ENCODE measurements at places on chromosomes 2 and 18. TPM values are rescaled to one million over a fixed set of nuclear protein-coding genes. Genes with fewer than 3 reads are reported as not detected.

GRCh38 chr2:75580156-75580555 lies 19.4 kb upstream of the EVA1A start:
- H3K36me3 ChIP-seq: no peaks in the 10 kb centered on the region
- H3K4me3 ChIP-seq: no peak overlapping the region
- H3K27ac ChIP-seq: no peak overlapping the region
- no peaks in the 10 kb centered on the region for H3K4me1 ChIP-seq

The AKAIN1 gene
- total RNA-seq: not detected

- H3K36me3 ChIP-seq: no peaks in the 10 kb centered on the region
- DNase-seq: no peak
- H3K27ac ChIP-seq: peak within 1 kb of the TSS; percentile 42
- peak within 1 kb of the TSS; percentile 20 for H3K4me3 ChIP-seq
- H3K27me3 ChIP-seq: no peaks in the 10 kb centered on the region
These were observed at the start of gene TNS1 for GRCh38 chr2:218002845-218003180. TSS of gene TNS1 (minus strand) at chr2:218002995. CDS start at chr2:218002872, 123 bp downstream.

GRCh38 chr2:66030553-66030952 lies 404.4 kb upstream of the MEIS1 start:
- no peaks in the 10 kb centered on the region for H3K36me3 ChIP-seq
- H3K4me1 ChIP-seq: no peaks in the 10 kb centered on the region
- DNase-seq: no peak
- no peaks in the 10 kb centered on the region for H3K27me3 ChIP-seq
- no peak overlapping the region for H3K27ac ChIP-seq

DNA sequence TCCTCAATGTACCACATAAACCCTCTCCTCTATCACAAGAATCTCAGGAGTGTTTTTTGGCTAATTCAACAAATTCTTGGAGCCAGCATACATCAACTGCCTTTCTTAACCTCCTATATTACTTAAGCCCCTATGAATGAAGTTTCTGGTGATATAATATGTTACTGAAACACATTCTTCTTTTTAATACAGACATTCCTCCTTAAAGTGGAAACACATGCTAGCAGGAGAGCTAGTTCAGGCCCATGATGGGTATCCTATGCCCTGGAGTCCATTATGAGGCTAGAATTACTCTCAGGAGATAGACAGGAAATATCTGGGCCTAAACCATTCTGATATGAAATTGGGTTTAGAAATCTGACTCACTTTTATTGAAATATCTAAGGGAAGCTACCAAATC lies 26.6 kb upstream of the RMDN2 start:
- H3K4me3 ChIP-seq: no peak overlapping the region
- no peaks in the 10 kb centered on the region for H3K36me3 ChIP-seq
- no peaks in the 10 kb centered on the region for H3K4me1 ChIP-seq
- H3K27ac ChIP-seq: no peak overlapping the region

The ALLC gene
- total RNA-seq: not detected

DNA sequence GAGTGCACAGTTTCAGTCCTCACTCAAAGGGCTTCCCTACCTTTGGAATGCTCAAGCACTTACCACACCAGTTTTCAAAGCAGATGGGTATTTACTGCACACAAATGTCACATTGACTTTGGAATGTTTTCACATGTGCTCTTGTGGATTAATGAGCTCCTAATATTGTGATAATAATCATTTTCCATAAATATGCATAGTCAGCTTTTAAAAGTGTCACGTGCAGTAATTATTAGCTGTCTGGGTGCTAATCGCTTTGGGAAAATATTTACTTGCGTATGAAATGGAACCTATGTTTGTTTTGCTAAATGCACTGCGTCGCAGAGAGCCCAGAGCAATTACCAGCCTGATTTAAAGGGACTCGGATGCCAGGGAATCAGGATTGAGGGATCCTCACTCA lies 229.3 kb downstream of the SMAD2 start:
- H3K27ac ChIP-seq: no peak overlapping the region
- H3K4me3 ChIP-seq: no peak overlapping the region
- H3K4me1 ChIP-seq: no peaks in the 10 kb centered on the region
- no peak for DNase-seq
- H3K27me3 ChIP-seq: no peaks in the 10 kb centered on the region

DNA sequence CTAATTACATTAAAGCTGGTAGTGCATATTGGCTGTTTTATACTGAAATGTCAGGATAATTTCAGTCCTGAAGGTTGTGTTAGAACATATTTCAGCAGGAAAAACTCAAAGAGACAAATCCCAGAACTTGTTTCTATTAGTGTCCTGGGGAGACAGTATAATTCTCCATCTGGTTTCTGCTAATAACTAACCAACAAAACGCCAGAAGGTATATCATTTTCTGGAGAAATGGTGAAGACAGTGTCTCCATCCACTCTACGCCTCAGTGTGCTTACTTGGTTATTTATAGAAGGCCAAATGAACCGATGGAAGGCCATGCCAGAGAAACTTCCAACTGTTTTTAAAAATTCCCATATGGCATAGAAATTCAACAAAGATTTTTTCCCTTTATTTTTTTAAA lies 41.6 kb downstream of the GCA start:
- no peaks in the 10 kb centered on the region for H3K27me3 ChIP-seq
- no peak for DNase-seq
- no peaks in the 10 kb centered on the region for H3K4me1 ChIP-seq
- H3K27ac ChIP-seq: no peak overlapping the region
- no peaks in the 10 kb centered on the region for H3K36me3 ChIP-seq
- no peak overlapping the region for H3K4me3 ChIP-seq

GRCh38 chr2:207492461-207492860 lies 37.3 kb upstream of the CREB1 start:
- DNase-seq: no peak
- H3K4me1 ChIP-seq: no peaks in the 10 kb centered on the region
- no peak overlapping the region for H3K27ac ChIP-seq

DNA sequence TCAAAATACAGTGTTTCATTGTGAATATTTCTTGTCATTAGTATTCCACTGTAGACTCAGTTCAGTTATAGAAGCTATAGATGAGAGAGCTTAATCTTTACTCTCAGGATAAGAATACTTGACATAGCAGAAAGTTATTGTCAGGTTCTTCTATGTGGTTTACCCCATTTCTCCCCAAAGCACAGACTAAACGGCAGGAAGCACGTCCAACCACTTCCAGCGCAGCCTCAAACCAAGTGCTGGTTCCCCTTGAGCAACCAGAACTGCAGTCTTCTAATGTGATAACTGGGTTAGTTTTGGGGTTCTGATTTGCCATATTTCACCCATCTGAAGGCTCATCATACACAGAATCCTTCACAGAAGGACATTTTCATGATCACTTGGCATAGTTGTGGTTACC lies 324.7 kb downstream of the SLC8A1 start:
- H3K27ac ChIP-seq: no peak overlapping the region
- no peaks in the 10 kb centered on the region for H3K4me1 ChIP-seq
- H3K36me3 ChIP-seq: no peaks in the 10 kb centered on the region
- no peak overlapping the region for H3K4me3 ChIP-seq

DNA sequence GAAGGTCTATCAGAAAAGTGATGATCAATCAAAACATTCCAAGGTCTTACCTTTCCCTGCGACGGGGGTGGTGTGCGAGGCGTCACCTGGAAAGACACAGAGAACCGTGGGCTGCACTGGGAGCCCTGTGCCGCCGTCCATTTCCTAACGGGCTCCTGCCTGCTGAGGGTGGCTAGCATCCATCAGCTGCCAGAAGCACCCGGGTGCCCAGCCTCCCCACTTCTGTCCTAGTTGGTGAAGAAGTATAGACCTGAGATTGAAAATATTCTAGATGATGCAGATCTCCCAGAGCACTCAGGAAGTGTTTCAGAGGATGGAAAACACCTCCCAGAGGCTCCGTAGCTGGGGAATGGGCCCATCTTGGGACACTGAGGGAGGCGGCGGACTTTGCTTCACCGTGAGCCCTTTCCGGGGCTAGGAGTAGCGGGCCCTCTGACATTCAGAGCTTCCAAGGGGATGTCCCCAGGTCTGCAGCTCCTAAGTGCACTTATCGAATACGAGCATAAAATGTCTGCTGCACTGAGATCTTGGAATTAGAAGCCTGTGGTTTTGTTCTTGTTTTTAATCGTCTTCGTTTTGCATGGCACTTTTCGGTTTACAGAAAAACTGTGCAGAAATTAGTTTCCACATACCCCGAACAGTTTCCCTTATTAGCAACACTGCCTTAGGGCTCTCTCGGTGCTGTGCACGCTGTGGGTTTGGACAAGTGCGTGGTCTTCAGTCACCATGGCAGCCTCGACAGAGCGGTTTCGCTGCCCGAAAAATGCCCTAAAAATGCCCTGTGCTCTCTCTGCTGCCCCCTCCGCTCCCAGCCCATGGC lies 143.5 kb downstream of the MBP start:
- no peaks in the 10 kb centered on the region for H3K36me3 ChIP-seq
- H3K27me3 ChIP-seq: no peaks in the 10 kb centered on the region
- peak; percentile 10 for DNase-seq
- no peak overlapping the region for H3K27ac ChIP-seq
- no peak overlapping the region for H3K4me3 ChIP-seq

GRCh38 chr18:79405019-79405780 lies 9.5 kb downstream of the NFATC1 start:
- DNase-seq: no peak
- no peaks in the 10 kb centered on the region for H3K4me1 ChIP-seq
- H3K4me3 ChIP-seq: peak overlapping the region; percentile 6
- H3K27ac ChIP-seq: peak overlapping the region; percentile 55
- no peaks in the 10 kb centered on the region for H3K36me3 ChIP-seq
- H3K27me3 ChIP-seq: no peaks in the 10 kb centered on the region

DNA sequence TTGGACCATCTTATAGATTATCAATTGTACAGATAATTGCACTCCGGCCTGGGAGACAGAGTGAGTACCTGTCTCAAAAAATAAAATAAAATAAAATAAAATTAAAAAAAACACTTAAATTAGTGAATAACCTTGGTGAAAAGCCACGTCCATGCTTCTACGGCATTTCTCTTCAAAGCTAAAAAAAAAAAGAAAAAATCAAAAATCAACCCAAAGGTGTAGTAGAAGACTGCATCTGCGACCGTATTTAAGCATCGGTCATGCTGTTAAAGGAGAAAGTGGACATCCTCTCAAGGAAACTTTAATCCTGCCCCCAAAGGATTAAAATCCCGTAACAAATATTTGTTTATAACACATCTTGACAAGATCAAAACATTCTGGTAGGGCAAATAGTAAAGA lies 350 bp upstream of the RNF138 start:
- H3K27ac ChIP-seq: peak overlapping the region; percentile 99
- H3K36me3 ChIP-seq: no peaks in the 10 kb centered on the region
- peak overlapping the region; percentile 91 for H3K4me3 ChIP-seq
- H3K4me1 ChIP-seq: peaks cover 10% of the 10 kb centered on the region
- no peak for DNase-seq

- no peak overlapping the region for H3K4me3 ChIP-seq
- DNase-seq: no peak
- no peaks in the 10 kb centered on the region for H3K36me3 ChIP-seq
- H3K4me1 ChIP-seq: no peaks in the 10 kb centered on the region
- H3K27me3 ChIP-seq: no peaks in the 10 kb centered on the region
These were observed 61.6 kb downstream of the DNMT3A start for GRCh38 chr2:25280051-25280687.

DNA sequence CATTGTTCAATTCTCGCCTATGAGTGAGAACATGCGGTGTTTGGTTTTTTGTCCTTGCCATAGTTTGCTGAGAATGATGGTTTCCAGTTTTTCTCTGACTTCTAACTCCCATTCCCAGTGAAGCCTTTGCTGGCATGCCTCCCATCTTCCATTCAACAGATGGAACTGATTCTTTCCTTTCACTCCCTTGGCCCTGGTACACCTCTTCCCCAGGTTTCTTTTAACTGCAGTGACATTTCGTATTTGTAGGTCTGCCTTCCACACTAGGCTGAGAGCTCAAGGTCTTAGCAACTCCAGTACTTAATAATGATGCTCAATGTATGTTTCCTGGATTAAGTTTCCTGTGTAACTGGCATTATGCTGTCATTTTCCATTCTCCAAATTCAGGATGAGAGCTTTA lies 48.5 kb downstream of the GAREM1 start:
- H3K4me3 ChIP-seq: no peak overlapping the region
- H3K27ac ChIP-seq: no peak overlapping the region
- no peaks in the 10 kb centered on the region for H3K4me1 ChIP-seq
- H3K36me3 ChIP-seq: no peaks in the 10 kb centered on the region

GRCh38 chr2:182672466-182673165 lies 43.4 kb upstream of the DNAJC10 start:
- no peaks in the 10 kb centered on the region for H3K36me3 ChIP-seq
- no peaks in the 10 kb centered on the region for H3K4me1 ChIP-seq
- no peak overlapping the region for H3K27ac ChIP-seq
- no peak overlapping the region for H3K4me3 ChIP-seq
- H3K27me3 ChIP-seq: no peaks in the 10 kb centered on the region
- DNase-seq: no peak

- no peak overlapping the region for H3K4me3 ChIP-seq
- no peak overlapping the region for H3K27ac ChIP-seq
- no peak for DNase-seq
- no peaks in the 10 kb centered on the region for H3K36me3 ChIP-seq
- H3K4me1 ChIP-seq: no peaks in the 10 kb centered on the region
- no peaks in the 10 kb centered on the region for H3K27me3 ChIP-seq
These were observed 81.1 kb upstream of the TAF1B start for GRCh38 chr2:9762164-9762563.

The STPG4 gene
- total RNA-seq: 0.21 TPM

DNA sequence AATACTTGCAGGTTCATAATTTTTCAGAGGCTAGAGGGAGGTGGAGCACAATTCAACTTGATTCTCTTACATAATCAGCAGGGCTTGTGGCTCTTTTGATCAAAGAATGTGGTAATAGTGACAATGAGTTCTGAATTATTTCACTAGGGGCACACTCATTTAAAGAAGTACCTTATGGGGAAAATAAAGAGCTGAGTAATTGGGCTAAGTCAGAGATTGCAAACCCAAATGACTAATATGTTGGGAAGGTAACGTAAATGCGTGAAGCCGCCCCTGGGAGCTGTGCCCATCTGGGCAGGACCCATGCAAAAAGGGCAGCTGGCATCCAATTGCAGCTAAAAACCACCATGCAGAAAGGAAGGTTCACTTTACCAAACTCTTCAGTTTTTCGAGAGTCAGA lies 35.3 kb downstream of the NCKAP5 start:
- no peaks in the 10 kb centered on the region for H3K27me3 ChIP-seq
- no peak overlapping the region for H3K4me3 ChIP-seq
- H3K36me3 ChIP-seq: no peaks in the 10 kb centered on the region
- no peak overlapping the region for H3K27ac ChIP-seq
- DNase-seq: no peak

DNA sequence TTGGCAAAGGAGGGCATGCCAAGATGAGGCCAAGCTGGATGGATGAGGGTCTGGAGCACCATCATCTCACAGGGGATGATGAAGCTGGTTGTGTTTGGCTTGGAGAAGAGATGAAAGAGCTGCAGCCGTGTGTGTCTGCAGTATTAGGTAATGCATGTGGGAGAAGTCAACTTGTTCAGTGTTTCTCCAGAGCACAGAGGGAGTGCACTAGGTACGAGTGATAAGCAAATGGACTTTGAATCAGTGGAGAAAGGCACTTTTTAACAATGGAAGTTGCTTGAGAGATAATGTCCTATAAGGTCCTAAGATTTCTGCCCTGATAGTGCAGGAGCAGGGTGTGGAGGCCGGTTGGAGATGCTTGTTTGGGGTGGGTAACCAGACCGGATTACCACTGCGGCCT lies 36.0 kb downstream of the SLC14A2 start:
- H3K4me1 ChIP-seq: no peaks in the 10 kb centered on the region
- no peak for DNase-seq
- H3K27me3 ChIP-seq: no peaks in the 10 kb centered on the region
- no peaks in the 10 kb centered on the region for H3K36me3 ChIP-seq
- no peak overlapping the region for H3K27ac ChIP-seq
